A673 (cell line): ENCODE measurements at places on chromosomes 16 and 17.

- DNase-seq = no peak
Observed at GRCh38 chr17:40070709-40071312, 8.0 kb downstream of the THRA start.

- DNase-seq = no peak
Observed at GRCh38 chr17:16354585-16354984, 1.3 kb upstream of the CENPV start.

GRCh38 chr17:55282379-55282702 is 17.6 kb downstream of the HLF start:
- DNase-seq = no peak

DNA sequence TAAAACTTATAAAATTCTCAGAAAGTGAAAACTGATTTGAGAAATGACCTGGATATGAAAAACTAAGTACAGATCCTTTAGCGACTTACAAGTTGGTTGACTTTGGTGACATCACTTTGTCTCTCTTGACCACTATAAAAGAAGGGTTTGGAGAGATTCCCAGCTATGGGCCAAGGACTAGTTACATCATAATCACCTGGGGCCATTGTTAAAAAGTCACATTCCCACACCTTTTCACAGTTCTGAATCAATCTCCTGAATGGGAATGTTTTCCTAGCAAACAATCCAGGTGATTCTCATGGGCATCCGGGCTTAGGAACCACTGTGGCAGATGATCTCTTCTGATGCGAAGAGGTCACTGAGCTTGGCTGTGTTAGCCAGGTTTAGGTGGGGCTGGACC is 620 bp upstream of the VWA3A start:
- no peak for DNase-seq

GRCh38 chr16:87575027-87575804 is 27.1 kb upstream of the JPH3 start:
- no peak for DNase-seq

DNA sequence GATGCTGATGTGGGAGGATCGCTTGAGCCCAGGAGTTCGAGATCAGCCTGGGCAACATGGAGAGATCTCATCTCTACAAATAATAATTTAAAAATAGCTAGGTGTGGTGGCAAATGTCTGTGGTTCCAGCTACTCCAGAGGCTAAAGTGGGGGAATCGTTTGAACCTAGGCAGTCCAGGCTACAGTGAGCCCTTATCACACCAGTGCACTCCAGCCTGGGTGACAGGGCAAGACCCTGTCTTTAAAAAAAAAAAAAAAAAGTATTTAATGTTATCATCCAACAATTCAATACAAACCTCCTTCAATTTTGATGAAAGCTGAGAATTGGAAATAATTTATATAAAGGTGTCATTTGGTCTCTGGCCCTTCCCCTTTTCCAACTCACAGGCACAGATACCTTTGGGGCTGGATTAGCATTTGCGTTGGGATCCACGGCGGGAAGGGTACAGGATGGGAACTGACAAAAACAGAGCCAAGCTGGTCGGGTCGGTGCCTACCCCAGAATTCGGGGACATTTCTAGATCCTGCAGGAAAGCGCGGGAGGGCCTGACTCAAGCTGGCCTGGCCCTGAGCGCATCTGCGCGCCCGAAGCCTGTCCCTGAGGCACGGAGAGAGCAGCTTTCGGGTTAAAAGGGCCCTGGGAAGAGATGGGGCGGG is 860 bp upstream of the DCAF7 start:
- DNase-seq = no peak

DNA sequence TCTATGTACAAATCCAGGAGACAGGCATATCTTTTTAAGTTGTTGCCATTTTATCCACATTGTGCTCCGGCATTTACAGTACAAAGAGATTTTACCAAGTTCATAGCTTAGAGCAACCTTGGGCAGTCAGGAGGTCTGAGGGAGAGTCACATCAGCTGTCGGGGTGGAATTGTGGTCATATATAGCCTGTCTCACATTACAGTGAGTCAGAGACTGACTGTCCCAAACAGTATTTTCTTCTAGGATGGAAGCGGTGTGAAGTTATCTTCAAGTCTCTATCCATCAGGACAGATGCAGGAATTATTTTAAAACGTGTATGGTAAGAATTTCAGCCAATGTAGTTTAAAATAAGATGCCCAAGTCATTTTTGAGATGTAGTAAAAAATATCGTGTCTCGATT is 53.0 kb downstream of the GPRC5B start:
- DNase-seq = no peak

GRCh38 chr17:61413661-61414126 is 14.1 kb downstream of the TBX2 start:
- no peak for DNase-seq

DNA sequence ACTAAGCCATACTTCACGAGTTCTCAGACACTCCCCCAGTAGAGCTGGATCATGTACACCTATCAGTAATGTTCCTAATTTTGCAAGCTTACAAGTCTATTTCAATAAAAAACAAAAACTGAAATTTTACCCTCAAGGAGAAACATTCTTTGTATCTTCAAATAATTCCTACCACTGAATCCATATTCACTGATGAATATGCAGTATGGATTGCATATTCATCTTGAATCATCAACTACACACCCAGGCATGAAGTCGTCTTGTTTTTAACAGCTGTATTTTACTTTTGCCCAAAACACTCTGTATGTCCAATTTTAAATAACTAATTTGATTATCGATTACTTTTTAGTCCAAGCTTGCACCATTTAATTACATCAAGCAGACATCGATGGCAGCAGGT is 31.8 kb downstream of the ZDHHC7 start:
- DNase-seq = no peak

DNA sequence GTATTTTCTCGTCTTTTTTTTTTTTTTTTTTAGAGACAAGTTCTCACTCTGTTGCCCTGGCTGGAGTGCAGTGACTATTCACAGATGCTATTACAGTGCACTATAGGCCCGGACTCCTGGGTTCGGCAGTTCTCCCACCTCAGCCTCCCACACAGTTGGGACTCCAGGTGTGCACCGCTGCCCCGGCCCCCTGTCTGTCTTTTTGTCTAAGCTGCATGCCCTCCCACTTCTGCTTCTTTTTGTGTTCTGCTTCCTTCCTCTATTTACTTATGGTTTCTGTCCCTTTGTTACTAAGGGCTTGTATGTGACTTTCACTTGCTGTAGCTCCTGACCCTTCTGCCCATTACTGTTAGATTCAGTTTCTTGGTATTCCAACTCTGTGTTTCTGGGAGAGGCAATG is 20.5 kb downstream of the SLC7A6 start:
- DNase-seq = no peak

- DNase-seq = no peak
Observed at GRCh38 chr17:31560616-31561235, 169.3 kb downstream of the RAB11FIP4 start.

- no peak for DNase-seq
Observed at GRCh38 chr16:78869492-78869891, 731.0 kb downstream of the MAF start.

GRCh38 chr17:62675260-62675659 is 47.8 kb downstream of the MRC2 start:
- no peak for DNase-seq

- no peak for DNase-seq
Observed at GRCh38 chr17:77861981-77862645, 96.4 kb upstream of the TNRC6C start.

GRCh38 chr17:50476545-50477315 is 1.9 kb upstream of the RSAD1 start:
- DNase-seq = no peak
